ENCODE measurements at places on chromosomes 11 and 22.

GRCh38 chr11:128530118-128531074 lies 57.0 kb downstream of the ETS1 start:
- no peak for DNase-seq

- DNase-seq = no peak
These were observed 32.1 kb downstream of the RPL27A start for GRCh38 chr11:8714622-8715225.

DNA sequence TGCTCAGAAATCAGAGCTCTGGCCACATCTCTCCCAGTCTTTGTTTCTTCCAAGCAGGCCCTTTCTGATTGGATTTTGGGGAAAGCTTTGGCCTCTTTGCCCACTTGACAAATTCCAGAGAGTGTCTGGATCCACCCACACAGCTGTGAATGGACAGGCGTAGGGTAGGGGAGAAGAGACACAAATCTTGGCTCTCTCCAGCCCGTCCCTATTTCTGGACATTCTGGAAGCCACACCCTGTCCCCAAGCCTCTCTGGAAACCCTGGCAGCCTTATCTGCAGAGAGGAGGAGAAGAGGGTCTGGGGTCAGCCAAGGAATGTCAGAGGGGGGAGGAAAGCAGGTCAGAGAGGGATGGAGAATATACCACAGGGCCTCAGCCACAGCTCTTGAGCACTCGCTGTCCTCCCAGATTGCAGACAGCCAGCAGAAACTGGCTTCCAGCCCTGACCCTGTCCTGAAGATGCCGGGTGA lies 59.5 kb upstream of the WNT11 start:
- no peak for DNase-seq

DNA sequence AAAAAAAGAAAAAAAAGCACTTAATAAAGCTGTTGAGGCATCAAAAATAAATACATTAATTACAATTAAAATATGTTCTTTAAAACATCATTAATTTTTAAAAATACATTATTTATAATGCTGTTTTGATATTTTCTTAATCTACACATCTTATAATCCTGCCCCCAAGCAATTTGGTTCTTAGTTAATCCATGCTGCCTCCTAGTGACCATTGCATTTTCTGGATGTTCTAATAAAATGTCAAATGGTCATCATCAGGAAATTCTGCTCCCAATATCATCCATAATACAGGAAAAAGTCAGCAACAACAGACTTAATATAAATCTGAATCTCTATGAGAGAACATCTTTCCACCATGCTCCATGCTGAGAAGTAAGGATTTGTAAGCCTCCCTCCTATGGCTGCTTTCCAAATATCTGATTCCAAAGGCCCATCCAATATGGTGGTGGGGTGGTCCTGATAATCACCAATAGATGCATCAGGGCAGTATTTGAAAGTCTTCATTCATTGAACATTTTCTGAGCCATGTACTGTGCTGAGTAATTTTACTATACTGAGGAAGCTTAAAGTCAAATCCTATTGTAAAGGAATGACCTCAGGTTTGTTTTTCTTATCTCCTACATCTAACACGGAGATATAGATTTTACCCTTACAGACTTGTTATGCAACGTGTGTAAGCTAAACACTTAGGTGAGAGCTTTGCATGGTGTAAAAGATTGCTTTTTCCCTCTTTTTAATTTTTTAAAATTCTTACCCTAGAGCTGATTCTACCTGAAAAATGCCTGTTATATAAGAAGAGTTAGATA lies 124.7 kb upstream of the BMAL1 start:
- DNase-seq = no peak

GRCh38 chr22:49547751-49548239 lies 279.9 kb downstream of the BRD1 start:
- no peak for DNase-seq

- DNase-seq = peak; percentile 62
These were observed 29.7 kb upstream of the SORL1-AS1 start for GRCh38 chr11:121482231-121483129.

DNA sequence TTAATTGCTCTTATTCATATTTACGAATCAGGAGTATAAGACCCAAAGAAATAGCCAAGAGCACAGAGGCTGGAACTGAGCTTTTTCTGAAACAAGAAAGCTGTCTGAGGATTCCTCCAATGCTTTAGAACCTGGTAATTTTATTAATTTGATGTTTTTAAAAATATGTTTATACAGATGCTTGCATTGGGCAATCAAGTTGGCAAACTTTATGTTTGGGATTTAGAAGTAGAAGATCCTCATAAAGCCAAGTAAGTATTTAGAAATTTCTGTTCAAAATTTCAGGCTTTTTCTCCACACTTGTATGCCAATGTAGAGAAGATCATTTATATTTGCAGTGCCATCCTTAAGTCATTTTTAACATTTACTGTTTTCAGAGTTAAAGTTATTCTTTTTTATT lies 24.3 kb upstream of the HIKESHI start:
- no peak for DNase-seq

DNA sequence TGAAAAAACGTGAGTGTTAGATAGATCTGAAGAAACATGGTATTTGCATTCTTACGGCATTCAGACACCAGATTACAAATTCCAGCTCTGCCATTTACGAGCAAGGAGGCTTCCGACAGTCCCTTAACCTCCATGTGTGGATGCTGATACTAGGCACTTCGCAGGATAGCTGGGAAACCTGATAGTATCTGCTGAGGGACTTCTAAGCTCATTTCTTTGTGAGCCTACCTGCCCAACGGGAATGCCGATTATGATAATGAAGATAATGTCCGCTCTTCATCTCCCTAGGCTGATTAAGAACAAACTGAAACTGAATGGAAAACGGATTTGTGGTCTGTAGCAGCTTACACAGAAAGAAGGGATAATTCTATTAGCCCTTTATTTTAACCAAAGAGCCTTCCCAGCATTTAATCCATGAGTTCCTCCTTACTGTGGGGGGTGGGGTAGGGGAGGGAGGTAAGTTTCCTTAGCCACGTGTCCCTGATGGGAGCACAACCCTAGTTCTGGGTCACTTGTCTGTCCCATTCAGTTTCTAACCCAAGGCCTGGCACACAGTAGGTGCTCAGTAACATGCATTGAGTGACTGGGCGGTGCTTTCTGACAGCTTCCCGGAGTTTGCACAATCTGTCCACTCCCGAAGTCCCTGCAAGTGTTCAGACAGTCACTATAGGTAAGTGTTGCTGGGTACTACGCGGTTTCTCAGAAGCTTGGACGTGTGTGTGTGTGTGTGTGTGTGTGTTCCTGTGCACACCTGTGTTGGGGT lies 39.2 kb downstream of the CD6 start:
- no peak for DNase-seq

DNA sequence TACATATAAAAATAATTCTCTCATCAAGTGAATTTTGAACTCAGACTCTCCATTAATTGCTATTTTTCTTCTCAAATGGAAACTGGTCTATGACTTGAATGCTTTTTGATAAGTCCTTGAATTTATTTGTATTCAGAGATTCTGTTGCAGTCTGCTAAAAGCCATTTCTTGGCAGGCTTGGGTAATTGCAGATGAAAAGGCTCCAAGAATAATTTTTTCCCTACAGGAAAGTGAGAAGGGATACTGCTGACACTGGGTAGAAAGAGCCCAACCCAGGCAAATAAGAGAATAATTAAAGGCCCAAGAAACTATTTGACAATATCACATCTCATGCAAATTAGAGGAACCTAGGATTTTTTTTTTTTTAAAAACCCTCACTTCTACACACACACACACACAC lies 246.5 kb upstream of the DDI1 start:
- no peak for DNase-seq

DNA sequence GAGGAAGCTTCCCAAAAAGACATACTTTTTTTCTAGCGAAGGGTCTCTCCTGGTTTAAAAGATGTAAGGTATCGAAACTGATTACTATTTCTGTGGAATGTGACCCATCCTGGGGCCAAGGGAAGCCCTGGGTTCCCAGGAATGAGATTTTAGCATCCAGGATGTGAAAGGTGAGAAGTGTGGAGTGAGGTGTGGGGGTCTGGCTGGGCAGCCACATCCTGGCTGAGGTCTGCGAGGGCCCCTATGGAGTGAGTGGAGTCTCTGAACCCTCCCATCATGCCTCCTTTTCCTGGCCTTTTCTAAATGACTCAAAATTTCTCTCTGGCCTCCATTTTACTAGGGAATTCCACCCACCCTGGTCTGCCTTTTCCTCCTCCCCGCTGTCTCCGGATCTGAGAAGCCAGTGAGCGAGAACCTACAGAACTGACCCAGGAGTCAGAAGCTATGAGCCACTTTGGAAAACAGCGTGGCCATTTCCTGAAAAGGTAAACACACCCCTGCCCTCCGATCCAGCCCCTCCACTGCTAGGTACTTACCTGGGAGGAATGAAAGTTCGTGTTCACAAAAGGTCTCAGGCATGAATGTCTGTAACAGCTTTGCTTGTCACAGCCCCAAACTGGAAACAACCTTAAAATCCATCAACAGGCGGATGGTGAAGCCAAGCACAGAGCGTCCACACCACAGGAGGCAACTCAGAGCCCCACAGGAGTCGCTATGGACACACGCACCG lies 27.7 kb upstream of the SHANK2 start:
- DNase-seq = no peak

DNA sequence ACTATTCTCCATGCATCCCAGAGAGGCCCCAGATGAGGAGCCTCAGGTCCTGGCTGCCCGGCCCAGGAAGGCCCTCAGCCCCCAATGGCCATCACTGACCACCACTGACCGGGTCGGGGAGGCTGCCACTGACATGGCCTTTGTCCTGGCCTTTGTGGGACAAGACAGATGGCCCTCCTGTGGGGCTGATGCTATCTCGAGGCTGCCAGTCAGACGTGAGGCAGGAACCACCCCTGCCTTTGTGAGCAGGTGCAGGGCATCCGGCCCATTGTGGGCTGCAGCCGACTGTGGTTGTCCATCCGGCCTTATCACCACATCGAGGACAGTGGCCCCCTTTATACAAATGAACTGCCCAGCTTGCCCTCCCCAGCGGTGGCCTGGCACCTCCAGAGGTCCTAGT lies 5.5 kb downstream of the GP1BB start:
- no peak for DNase-seq

- DNase-seq = no peak
These were observed 22.7 kb upstream of the RRM1 start for GRCh38 chr11:4071914-4072313.

DNA sequence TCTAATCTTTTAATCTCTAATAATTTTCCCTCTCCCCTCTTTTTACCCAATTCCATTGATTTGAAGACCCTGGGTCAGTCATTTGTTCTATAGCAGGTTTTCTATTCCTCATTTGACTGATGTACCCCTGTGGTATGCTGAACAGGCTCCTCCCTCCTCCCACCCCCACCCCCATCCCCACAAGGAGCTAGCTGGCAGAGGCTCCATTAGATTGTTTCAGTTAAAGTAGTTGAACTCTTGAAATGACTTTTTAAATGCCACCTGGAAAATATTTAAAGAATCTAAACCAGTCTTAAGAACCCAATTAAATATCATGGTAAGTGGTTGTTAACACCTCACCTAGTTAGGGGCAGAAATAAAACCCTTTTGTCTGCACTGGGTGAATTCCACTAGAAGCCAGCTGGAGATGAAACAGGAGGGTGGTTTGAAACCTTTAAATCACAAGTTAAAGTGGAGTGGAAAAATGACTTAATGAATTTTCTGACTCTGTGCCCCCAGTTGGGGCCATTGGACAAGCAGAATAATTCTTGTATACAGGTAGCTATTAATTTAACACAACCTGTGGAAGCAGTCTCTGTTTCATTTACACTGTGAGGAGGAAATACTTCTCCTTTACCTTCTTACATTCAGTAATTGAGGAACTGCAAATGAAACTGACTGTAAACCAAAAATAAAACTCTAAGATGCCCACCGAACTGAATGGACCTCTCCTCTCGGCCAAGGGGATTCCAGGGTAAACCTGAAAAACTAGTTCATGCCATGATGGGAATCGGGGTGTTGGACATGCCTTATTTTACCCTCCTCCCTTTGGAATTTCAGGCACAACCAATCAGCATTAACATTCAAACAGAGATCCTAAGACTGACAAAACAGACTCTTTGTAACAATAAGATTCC lies 30.7 kb downstream of the PRR5L start:
- peak; percentile 7 for DNase-seq

- DNase-seq = no peak
These were observed 561 bp downstream of the TRMT112 start for GRCh38 chr11:64316672-64317324.

- DNase-seq = no peak
These were observed 41.1 kb downstream of the RBFOX2 start for GRCh38 chr22:35987487-35987886.

- DNase-seq = no peak
These were observed 7.1 kb upstream of the LMO2 start for GRCh38 chr11:33898957-33899356.

DNA sequence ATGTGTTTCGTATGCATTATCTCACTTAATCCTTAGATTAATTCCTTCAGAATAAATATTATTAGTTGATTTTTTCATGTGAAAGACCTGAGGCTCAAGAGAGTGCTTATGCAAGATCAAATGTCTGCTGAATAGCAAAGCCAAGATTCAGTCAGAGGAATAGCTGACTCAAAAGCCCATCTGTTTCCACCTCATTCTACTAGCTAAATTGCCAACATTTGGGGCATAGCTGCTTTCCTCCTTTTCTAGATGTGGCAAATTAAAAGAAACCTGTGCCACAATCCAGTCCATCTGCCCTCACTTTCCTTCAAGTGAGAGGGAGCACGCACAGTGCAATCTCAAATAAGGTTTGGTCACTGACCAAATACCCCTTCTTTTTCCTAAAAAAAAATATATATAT lies 121.1 kb downstream of the PAX6 start:
- no peak for DNase-seq

DNA sequence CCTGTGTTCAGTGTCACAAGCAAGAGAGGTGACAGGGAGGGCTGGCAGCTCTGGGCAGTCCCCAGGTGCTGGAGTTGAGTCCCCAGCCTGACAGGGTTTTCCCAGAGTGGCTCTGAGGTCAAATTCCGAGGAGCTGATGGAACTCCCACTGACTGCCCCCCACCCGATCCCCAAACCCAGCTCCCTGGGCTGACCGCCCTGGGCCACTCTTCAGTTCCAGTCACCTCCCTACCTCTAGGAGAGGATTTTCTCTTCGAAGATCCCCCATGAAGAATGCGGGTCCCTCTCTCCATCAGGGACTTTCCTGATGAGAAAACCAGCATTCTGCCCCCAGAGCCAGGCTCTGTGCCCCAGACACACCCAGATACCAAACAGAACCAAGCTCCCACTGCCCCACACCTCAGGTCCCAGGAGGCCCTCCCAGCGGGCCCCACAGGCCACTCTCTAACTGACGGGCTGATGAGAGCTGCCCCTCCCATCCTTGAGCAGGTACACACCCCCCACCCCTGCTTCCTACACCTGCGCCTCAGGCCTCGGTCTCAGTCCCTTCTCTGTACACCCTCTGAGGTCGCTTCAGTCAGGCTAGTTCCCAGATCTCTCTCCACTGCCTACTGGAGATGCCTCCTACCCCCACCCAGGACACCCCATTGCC lies 12.1 kb upstream of the RAC2 start:
- DNase-seq = no peak

- no peak for DNase-seq
These were observed 33.7 kb downstream of the C11orf71 start for GRCh38 chr11:114366331-114367243.

- DNase-seq = no peak
These were observed 155.2 kb downstream of the MAML2 start for GRCh38 chr11:96187822-96188221.
